CD4-positive, alpha-beta memory T cell (primary cell): ENCODE measurements at places on chromosomes 3 and 15. TPM values are rescaled to one million over a fixed set of nuclear protein-coding genes. Genes with fewer than 3 reads are reported as not detected.

The A4GNT gene
- total RNA-seq = not detected

The FSIP1 gene
- 0.47 TPM for total RNA-seq

The CCDC33 gene
- total RNA-seq = not detected

DNA sequence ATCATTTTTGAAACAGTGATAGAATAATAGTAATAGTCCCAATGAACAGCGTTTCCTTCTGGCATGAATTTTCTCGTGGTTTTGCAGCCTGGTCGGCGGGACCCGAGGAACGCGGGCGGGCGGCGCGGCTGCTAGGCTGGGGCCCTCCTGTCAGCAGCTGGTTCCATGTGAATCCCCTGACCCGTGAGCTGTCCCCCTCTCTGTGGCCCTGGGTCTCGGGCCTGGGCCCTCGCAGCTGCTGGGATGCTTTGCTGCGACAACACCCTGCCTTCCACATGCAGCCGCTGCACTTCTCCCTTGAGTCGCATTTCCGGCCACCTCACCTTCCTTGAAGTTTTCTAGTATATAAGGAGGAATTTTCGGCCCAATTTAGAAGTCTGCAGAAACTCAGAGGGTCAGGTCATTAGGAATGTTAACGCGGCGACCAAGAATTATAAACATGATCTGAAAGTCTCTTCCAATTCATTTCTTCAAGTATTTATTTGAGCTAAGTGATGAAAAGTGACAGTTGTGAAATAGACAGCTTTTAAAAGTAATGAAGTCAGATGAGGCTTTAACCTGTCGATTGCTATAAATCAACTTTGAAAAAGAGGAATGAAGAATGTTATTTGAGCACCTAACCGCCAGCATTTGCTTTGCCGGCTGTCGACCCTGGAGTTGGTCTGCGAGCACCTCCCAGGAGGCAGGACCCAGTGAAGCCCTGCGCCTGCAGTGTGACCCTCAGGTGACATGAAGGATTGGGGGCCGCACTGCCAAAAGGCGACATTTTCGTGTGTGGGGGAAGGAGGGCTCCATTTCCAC is 27.7 kb downstream of the NR2F2 start:
- DNase-seq = no peak

- no peak for DNase-seq
Measured at GRCh38 chr3:90016555-90016954, 909.1 kb downstream of the EPHA3 start.

DNA sequence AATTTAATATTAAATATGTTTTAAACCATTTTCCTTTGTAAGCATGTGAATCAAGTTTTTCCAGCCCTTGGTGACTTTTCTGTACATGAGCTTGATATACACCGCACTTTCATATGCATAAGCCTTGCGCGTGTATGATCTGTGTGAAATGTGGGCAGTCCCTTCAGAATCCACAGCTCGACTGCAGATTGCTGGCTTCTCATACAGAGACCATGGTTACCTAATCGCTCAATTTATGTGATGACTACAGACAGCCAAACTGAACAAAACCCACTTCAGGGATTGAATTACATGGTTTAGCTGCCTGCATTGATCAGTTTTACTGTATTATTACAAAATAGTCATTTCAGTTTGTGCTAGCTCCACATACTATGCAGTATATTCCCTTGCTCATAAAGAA is 212.3 kb upstream of the NECTIN3 start:
- DNase-seq = no peak

- no peak for DNase-seq
Measured at GRCh38 chr3:42224178-42224577, 41.8 kb downstream of the CCK start.

DNA sequence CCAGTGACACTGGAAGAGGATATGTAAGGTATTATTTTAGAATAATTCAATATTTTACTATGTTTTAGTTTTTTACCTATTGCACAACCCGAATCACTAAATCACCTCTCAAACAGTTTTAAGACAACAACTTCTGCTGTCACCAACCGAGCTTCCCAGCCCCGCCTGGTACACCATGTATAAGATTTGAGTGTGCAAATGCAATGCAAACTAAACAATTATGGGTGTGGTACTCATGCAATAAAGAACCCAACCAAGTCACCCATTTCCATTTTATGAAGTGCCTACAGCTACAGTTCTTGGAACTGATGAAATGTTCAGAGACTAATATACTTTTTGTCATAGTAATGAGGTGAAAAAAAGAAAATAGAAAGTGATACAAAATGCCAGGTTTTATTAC is 256.2 kb downstream of the TAFA4 start:
- no peak for DNase-seq

- no peak for DNase-seq
Measured at GRCh38 chr3:183823963-183824362, 1.4 kb downstream of the MAP6D1 start.

DNA sequence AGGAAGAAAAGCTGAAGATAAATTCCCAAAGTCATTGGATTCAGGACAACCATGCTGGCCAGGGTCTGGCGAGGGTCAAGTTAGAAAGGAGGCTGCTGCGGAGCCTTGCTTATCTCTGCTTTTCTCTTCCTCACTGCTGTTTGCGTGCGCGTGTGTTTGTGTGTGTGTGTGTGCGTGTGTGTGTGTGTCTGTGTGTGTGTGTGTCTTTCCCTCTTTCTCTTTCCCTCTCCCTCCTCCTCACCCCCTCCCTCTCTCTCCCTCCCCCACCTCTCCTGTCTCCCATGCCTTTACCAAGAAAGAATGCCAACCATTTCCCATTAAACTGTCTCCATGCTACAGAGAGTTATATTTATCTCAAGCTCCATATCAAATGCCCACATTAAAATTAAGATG is at the start of gene COLQ:
Gene COLQ (minus strand): TSS at position 134 of the 393 bp plus-strand sequence. CDS start 81 bp downstream, at position 53.
- no peak for DNase-seq

- DNase-seq = no peak
Measured at GRCh38 chr3:184662187-184662586, 49.7 kb downstream of the MAGEF1 start.

The ADAMTS17 gene
- 6.2 TPM for total RNA-seq

DNA sequence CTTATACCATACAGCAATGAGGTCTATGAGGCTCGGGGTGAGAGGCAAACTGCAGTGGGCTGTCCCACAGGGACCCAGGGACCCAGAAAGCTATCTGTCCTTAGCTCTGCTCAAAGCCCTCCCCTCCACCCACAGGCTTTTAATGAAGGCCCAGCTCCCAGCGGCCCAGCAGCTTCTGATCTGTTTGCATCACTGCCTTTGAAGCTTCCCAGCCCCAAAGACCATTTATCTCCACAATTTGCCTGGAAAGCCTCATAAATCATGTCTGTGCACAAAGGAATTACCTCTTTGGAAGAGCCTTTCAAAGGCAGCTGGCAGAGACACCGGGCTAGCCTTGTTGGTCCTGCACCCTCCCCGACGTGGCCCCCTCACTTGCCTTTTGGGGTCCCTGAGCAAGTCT is 123.9 kb downstream of the RAB11A start:
- no peak for DNase-seq
